Subcutaneous adipose tissue (tissue), 4 donors: ENCODE measurements at places on chromosomes 16 and 17. TPM values are rescaled to one million over a fixed set of nuclear protein-coding genes. Genes with fewer than 3 reads are reported as not detected.

Gene NPIPB9
- total RNA-seq = 10.0 TPM

Gene CCL4
- not detected for total RNA-seq

Gene CD300H
- total RNA-seq = not detected

Gene TBC1D3E
- not detected for total RNA-seq

Gene SMIM36
- total RNA-seq = not detected

Gene KCNJ16
- total RNA-seq = 0.51 TPM

Gene ATP2A1
- total RNA-seq = not detected

Gene RNF43
- not detected for total RNA-seq

Gene CDH3
- total RNA-seq = 1.5 TPM

Gene PLA2G10
- 2.4 TPM for total RNA-seq

Gene ZFPM1
- not detected for total RNA-seq

Gene MAF
- 45.9 TPM for total RNA-seq

Gene HAS3
- 1.1 TPM for total RNA-seq

Gene ZNF771
- 17.2 TPM for total RNA-seq

Gene HYDIN
- not detected for total RNA-seq
